KBM-7 (cell line): ENCODE measurements at places on chromosomes 12 and 14.
A peak's percentile ranks its signal among the peaks of the same experiment; 100 is the strongest.

GRCh38 chr14:76498463-76498935 is 122.6 kb downstream of the ESRRB start:
- DNase-seq, result no peak

GRCh38 chr12:112986291-112986800 is 8.0 kb downstream of the OAS2 start:
- DNase-seq, result no peak

- DNase-seq, result peak; percentile 77
These were observed 18.9 kb upstream of the POC1B start for GRCh38 chr12:89544681-89545184.

GRCh38 chr12:105907982-105908381 is 230.8 kb downstream of the NUAK1 start:
- no peak for DNase-seq
